ENCODE measurements at places on chromosomes 7 and 10.

GRCh38 chr7:87151002-87151728, 1.1 kb upstream of the DMTF1 start:
- DNase-seq = no peak

DNA sequence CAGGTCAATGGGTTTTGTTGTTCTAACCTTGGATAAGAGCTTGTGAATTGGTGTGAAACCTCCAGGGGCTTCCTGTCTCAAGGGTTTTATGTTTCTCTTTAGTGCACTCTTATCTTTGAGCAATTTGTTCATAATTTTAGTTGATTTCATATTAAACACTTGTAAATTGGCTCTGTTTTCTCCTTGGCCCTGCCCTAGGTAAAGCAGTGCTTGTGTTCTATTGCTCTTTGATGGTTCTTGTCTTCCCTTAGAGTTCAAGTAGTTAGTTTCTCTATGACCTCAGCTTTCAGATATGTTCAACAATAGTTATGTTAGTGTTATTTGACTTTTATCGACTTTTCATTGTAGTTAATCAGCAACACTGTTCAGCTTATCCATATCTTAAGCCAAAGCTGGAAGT, 566.4 kb upstream of the POT1 start:
- DNase-seq = no peak

GRCh38 chr7:157627033-157627432, 290.2 kb downstream of the DNAJB6 start:
- DNase-seq = no peak

- no peak for DNase-seq
Observed at GRCh38 chr7:25103773-25104172, 21.3 kb downstream of the CYCS start.

- no peak for DNase-seq
Observed at GRCh38 chr7:116075351-116076145, 45.0 kb upstream of the TFEC start.

- no peak for DNase-seq
Observed at GRCh38 chr10:88542522-88542921, 40.6 kb downstream of the RNLS start.

DNA sequence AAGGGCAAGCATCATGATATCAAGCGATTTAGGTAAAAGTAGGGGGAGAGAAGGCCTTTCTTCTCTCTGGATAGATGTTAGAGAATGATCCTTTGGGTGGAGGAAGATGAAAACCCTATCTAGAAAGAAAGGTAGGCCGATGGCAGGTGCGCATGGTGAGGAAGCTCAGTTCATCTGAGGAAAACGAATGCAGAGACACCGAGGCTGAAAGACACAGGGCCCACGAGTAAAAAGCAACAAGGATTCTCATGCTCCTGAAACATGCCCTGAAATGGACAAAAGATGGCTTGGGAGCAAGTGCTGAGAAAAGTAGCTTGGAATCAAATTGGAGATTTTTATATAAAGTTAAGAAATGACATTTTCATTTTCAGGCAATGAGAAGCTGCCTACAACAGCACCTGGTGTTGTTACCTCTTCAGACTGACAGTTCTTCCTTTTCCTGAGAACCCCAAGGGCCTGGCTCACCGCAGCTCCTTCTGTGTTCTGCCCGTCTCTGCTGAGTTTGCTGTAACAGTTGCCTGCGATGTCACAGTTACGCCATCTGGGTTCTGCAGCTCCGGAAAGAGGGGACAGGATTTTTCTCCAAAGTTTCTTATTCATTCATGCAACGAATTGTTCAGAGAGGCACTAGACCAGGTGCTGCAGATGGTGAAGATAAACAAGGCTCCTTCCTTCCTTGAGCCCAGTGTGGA, 402.0 kb upstream of the KLF6 start:
- DNase-seq = no peak

DNA sequence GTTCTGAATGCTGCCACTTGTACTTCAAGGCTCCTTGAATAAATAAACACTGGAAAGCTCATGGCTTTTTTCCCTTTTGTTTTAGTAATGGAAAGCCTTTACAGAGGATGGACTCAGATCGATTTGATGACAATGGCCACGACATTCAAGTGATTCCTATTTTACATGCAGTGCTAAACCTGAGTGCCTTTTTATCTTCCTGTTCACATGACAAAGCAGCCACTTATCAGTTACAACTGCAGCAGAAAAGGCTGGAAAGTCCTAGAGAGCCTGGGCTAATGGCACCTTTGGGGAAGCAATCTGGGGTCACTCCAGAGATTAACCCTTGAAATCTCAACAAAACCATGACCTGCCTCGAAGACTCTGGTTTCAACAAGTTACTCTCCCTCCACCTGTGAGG, 249.0 kb upstream of the AUTS2 start:
- DNase-seq = no peak

- no peak for DNase-seq
Observed at GRCh38 chr10:69629519-69629896, 539 bp upstream of the FAM241B start.
